SK-N-MC (cell line): ENCODE measurements at places on chromosomes 16 and 17.

- no peak for DNase-seq
Observed at GRCh38 chr16:27287051-27287811, 18.7 kb upstream of the NSMCE1 start.

DNA sequence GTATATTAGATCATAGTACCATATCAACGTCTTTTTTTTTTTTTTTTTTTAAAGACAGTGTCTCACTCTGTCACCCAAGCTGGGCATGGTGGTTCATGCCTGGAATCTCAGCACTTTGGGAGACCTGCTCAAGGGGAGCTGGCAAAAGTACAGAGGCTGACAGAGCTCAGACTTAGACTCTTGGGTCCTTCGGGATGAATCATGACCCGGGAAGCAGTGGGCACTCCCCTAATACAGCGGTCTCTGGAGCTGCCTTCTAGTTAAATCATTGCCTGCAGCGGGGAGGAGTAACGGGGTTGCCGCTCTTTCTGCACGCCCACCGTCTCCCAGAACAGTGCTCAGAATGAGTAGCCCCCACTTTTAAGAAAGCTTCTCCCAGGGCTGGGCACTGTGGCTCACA, 174.4 kb downstream of the CPPED1 start:
- no peak for DNase-seq

DNA sequence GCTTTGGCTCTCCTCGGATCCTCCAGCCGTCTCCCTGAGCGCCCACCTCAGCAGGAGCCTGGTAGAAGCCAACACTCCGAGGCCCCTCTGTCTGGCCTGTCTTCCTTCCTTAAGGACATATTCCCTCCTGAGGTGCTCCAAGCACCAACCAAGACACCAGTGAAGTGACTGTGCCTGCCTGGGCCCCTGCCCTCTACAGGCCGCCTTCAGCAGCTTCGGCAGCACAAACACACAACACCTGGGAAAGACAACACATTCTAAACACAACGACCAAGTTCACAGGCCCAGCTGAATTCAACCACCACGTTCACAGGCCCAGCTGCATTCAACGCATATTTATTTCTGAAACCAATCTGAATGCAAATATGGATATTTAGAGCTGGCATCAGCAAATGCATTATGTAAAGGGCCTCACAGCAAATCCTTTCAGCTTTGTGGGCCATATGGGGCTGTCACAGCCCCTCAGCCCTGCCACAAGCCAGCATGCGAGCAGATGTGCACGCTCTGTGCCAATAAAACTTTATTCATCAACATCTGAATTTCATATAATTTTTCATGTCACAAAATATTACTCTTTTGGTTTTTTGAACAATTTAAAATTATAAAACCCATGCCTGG, 12.2 kb downstream of the GALNS start:
- no peak for DNase-seq

- DNase-seq = no peak
Observed at GRCh38 chr17:51463353-51463752, 203.0 kb downstream of the UTP18 start.

DNA sequence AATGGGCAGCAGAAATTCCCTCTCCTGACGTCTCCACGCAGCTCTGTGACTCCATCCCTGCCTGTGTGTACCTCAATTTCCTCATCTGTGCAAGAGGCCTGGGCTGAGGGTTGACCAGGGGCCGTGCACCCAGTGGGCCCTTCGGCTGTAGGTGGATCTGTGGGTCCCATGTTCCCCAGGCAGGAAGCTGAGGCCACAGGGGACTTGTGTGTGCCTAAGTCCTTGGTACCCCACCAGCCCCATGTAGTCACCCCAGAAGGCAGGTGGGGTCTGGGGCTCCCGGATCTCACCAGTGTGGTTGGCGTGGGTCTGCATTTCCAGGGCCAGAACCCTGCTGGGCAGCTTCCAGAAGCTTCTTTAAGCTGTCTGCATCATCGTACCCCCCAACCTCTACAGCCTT, 177.4 kb upstream of the GSE1 start:
- DNase-seq = no peak

DNA sequence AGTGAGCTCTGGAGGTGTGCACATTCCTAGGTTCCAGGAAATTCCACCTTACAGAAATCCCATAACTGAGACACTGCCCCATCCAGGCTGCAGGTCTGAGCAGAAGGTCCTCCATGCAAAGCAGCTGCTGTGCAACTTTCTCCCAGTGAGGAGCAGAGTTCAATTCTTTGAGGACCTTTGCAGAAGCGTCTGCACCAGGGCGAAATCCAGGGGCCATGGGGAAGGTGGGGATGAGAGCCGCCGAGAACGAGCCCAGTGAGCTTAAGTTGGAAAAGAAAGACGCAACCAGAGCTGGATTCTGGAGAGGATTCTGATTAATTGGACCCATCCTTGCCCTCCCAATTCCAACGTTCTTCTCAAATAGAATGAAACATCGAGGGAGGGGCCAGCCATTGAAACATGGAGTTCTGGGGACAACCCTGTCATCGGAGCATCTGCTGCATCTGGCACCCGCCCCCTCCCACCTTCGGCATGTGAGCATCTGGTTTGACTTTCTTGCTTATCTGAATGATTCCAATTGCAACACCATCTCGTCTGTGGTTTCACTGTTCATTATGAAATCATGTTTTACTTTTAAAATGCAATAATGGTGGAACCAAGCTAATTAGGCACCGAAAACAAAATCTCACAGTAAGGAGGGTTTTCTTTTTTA, 190.6 kb upstream of the FOXF1 start:
- DNase-seq = no peak

DNA sequence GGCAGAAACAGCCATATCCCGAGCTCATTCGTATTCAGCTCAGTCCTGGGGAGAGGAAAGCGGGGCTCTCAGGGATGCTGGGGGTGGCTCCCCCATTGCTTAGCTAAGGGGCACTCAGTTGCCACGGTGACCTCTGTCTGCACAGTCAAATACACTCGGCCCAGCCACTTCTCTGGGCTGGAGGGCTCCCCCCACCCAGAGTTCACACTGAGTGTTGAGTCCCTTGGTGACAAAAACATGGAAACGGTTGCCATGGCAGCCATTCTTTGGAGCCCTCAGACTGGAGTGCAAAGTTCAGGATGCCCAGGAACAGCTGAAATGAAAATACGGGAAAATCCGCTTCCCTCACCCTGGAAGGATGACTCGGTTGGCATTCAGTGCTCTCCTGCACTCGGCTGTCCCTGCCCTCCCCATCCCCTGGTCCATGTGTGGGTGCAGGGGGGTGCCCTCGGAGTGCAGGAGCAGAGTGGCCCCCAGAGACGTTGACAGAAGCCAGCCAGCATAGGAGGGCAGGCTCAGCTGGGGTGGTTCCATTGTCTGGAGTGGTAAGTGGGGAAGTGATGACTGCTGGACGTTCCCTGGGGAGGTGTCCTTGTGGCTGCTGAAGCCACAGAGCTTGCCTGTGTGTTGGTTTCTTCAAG, 216.5 kb downstream of the NTN1 start:
- no peak for DNase-seq

GRCh38 chr17:35764123-35764991, 3.7 kb downstream of the C17orf50 start:
- no peak for DNase-seq

DNA sequence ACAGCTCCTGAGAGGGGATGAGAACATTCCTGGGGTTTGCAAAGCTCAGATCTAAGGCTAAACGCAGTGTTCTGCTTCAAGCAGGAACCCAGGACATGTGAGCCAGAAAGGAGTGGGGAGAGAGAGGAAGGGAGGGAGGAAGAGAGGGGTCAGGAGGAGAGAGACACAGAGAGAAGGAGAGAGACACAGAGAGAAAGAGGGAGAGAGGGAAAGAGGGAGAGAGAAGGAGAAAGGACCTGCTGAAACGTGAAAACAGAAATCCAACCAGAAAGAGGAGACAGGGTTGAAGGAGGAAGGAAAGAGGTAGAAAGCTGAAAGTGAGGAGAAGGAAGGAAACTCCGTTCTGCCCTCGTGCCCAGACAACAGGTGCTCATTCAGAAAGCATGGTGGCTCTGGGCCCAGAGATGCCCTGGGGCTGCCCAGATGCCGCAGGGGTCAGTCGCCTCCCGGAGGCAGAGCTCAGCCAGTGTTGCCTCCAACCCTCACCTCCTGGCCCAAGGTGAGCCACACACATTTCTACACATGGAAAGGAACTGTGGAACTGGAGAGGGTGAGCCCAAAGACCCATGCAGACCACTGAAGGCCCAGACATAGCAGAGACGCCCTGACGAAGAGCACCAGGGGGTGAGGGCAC, 49.0 kb upstream of the ENPP7 start:
- no peak for DNase-seq

DNA sequence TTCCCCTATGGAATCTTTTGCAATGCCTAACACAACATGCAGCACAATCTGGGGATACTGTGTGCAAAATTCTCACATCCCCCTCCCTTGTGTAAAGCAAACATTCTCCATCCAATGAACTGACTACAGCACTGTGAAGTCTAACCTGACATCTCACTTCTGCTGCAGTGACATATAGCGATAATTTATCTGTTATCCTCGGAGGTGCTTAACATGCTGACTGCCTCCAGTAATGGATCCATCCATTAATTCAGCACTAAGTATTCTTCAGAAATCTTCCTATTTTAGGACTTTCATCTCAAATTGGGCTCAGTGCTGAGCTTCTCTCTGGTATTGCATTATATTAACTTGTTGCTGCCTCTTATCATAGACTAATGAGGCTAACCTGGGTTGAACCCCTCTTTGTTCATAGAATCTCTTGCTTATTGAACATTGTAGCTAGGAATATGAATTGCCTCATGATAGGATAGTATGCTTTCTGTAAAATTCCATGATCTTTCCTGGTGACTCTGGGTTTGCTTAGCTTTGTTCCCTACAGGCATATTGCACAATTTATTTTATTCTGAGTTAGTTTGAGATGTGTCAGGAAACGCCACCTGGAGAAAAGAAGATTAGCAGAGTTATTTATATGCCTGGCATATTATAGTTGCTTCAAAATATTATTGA, 187.9 kb downstream of the CNTNAP4 start:
- no peak for DNase-seq

DNA sequence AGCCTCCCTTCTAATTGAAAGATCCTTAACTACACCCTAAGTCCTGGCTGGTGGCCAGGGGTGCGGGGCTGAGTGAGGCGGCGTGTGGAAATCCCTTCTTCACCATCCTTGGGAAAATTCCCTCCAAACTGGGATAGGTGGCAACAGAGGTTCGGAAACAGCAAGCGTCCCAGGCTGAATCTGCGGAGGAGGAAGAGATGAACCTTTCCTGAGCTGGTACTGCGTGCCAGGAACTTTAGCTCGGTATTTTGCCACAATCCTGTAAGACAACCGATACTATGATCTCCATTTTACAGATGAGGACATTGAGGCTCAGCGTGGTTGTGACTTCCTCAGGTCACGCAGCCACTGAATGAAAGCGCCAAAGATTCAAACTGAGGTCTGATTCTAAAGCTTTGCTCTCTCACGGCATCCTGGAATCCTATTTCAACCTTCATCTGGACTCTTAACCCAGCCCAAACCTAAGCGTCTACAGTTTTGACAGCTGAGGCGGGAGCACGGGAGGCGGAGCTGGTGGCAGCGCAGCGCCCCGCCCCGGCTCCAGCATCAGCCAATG, 583 bp upstream of the CYLD start:
- DNase-seq = no peak

- no peak for DNase-seq
Observed at GRCh38 chr16:9195287-9195686, 103.8 kb downstream of the HAPSTR1 start.

DNA sequence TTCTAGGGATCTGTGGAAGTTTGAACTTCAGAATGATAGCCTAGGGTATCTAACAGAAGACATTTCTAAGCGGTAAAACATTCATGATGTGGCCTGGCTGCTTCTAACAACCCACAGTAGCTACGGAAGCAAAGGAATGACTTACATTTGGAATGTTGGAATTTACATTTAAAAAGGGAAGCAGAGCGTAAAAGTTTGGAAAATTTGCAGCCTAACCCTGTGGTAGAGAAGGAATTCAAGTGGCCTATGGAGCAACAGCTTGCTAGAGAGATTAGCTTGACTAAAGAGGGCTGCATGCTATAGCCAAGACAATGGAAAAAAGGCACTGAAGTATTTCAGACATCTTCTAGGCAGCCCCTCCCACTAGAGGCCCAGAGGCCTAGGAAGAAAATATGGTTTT, 50.1 kb downstream of the HNF1B start:
- DNase-seq = no peak

- no peak for DNase-seq
Observed at GRCh38 chr16:3305109-3306068, at the start of the genes TIGD7 and ZNF75A. TSS of gene TIGD7 (minus strand) at chr16:3305430. CDS start at chr16:3300614, 4,816 bp downstream. TSS of gene ZNF75A (plus strand) at chr16:3305497. CDS start at chr16:3308429, 2,932 bp downstream.

DNA sequence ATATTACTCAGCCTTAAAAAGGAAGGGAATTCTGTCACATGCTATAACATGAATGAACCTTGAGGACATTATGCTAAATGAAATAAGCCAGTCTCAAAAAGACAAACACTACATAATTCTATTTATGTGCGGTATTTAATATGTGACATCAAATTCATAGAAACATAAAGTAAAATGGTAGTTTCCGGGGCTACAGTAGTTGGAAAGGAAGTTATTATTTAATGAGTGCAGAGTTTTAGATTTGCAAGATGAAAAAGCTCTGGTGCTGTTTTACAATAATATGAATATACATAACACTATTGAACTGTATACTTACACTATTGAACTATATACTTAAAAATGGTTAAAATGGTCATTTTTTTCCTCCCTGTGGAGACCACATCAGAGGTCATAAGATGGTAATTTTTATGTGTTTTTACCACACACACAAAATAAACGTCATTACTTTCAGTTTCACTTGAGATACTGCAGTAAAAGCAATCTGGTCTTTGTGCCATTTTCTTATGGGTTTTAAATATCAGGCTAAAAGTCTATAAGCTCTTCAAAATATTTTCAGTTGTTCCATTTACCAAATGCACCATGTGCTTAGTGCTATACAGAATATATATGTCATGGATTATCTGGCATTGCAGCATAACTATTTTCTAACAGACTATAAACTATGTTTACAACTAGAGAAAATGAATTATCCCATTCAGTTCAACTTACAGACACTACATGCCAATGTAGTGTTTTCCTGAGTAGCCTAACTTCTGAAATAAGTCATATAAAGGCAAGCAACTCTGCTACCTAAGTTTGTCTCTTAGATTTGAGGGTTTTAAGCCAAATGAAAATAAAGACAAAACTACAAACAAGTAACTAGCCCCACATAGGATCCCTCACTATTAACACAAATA, 90.9 kb downstream of the SPAG9 start:
- DNase-seq = no peak

DNA sequence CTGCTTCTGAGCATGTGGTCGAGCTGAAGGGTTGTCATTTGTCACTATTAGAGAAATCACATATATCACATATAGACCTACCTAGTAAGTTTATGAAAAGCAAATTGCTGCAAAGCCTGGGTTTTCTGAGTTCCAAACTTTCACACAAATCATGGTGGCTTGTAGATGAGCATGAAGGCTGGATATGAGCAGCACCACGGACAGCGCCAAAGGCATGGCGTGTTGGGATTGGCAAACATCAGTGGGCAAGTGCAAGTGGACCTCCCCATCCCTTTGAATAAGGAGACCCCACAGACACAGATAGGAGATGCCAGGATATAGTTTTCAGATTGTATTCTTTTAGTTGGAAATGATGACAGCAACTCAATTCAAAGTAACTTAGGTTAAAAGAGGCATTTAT, 77.6 kb upstream of the CACNG3 start:
- DNase-seq = no peak

GRCh38 chr17:39132192-39132610, 19.2 kb downstream of the PLXDC1 start:
- peak; percentile 70 for DNase-seq

- DNase-seq = no peak
Observed at GRCh38 chr16:7834771-7835431, 502.3 kb downstream of the RBFOX1 start.
